ENCODE measurements at places on chromosomes 1 and 21.

DNA sequence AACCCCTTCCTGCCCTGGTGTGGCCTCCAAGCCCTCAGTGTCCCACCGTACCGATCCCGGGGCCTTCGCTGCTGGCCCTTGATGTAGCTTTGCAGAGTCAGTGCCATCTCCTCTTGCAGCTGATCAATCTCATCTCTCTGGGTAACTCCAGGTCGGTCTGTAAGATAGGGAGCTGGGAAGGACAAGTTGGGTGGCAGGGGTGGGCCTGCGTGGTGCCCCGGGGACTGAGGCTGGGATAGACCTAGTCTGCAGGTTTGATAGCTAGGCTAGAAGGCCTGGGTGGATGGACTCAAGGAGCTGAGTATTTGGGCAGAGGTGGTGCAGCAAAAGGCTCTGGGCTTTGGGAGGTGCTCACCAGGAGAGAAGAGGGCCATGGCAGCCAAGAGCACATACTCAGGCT lies 4.9 kb downstream of the TOMM40L start:
- DNase-seq = no peak

DNA sequence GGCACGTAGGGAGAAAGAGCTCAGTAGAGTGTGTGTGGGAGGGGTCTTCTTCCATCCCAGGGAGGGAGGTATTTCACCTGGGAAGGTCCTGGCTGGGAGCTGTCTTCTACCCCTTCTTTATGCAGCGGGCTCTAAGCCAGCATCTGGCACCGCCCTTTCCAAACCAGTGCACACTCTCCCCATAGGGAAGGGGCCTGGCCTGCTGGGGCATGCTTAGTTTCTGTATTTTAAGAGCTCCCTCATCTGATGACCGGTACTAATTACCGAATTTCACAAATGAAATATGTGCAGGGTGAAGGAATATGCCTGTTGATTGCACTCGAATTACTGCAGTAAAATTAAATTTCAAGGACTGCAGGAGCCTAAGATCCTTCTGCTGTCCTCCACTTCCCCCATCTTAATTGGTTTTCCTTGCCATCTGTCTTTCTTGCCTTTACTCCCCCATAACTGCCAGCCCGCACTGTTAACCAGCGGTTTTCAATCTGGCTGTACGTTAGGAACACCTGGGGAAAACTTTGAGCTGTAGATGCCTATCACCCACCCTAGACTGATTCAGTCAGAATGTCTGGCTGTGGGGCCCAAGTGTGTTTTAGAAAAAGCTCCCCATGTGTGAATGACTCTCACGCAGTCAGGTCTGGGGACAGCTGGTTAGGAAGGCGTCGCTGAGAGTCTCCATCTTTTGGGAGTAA lies 20.1 kb downstream of the GALNT2 start:
- no peak for DNase-seq

DNA sequence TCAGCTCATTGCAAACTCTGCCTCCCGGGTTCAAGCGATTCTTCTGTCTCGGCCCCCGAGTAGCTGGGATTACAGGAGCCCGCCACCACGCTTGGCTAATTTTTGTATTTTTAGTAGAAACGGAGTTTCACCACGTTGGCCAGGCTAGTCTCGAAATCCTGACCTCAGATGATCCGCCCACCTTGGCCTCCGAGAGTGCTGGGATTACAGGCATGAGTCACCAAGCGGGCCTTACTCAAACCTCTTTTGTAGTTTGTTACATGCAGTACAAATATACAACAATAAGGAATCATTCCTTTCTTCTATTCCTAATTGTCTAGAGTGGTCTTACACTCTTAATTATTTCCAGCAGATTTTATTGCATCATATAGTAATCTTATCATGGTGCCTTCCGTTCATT lies 16.6 kb downstream of the SPATA17 start:
- DNase-seq = no peak

GRCh38 chr1:177077006-177077405 lies 87.5 kb downstream of the ASTN1 start:
- DNase-seq = no peak

- DNase-seq = no peak
These were observed 93.9 kb upstream of the TARDBP start for GRCh38 chr1:10918531-10918930.

DNA sequence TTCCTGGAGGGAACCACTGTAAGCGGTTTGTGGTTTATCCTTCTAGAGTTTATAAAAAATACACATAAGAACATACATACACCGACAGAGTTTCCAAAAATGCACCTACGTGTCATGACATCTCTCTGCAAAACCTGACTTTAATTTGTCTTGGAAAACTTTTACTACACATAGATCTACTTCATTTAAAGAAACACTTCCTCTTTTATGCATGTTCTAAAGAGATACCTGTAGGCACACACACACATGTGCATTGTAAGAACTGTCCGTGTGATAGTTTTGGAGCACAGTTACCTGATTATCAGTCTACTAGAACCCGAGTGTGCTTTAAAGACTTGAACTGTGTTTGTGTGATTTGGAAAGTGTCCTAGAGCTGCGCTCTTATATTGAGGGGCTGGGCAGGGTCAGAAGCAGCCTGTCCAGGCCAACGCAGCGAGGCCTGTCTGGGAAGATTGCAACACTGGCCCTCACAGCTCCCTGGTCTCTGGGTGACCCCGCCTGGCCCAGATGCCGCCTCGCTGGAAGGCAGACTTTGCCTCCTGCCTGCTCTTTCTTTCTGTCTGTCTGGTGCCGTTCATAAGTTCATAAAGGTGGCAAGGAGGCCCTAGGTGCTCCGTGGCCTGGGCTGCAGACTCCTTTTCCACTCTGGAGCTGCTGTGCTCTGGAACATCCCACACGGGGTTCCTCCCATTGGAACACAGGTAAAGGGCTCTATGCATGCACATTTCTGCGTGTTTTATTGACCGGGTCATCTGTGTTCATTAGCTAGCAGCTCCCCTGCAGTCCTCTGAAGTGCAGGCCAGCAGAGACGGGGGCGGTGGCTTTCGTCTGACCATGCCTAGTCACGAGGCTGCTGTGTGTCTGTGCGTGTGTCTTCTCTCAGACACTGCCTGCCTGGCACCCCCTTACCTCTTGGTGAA lies 46.3 kb downstream of the AGPAT3 start:
- no peak for DNase-seq

- DNase-seq = no peak
These were observed 603.2 kb downstream of the SMYD3 start for GRCh38 chr1:245903851-245904250.

DNA sequence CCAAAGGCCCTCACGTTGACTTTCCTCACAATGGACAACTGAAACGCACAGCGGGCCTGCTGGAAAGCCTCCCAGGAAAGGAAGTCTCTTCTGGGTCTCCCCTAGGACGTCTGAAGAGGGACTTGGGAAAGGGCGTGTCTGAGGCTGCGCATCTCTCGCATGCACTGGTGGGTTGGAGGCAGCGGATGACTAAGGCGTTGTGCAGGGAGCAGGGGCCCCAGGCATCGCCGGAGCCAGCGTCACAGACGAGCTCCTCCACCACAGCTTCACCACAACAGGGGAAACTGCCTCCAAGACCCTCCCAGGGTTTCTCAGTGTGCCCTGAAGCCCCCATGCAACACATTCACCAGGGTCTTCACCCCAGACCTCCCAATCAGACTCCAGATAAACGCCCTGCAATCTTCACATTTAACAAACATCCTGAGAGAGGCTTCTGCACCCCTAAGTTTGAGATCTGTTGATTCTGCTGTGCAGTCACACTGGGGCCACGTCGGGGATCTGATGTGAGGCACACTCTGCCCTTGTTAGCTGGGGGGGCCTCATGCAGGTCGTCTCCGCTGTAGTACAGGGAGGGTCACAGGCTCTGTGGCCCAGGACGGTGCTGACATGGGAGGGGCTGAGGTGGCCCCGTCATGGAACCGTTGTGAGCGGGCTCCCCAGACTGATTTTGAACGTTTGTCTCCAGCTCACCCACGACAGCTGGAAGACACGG lies 7.0 kb upstream of the TFF1 start:
- no peak for DNase-seq

DNA sequence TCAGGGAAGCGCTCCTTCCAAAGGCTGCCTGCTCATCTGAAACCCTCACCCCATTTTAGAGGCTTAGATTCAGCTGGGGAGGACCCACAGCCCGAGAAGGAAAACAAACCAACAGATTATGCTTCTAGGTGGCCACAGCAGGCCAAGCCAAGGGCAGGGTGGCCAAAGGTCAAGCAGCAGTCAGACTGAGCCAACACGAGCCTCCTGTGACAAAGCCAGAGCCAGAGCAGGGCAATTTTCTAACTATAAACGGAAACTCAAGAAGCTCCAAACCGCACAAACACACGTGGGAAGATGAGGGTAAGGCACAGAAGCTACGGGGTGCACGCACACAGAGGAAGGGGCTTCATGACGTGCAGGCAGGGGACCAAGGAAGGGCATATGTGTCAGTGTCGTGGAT lies 64.1 kb downstream of the PLEKHA6 start:
- no peak for DNase-seq

GRCh38 chr21:15947677-15948076 lies 217.9 kb downstream of the USP25 start:
- DNase-seq = no peak

GRCh38 chr1:105373681-105374080 lies 1624.0 kb downstream of the AMY1C start:
- no peak for DNase-seq

- DNase-seq = no peak
These were observed 12.2 kb downstream of the METTL13 start for GRCh38 chr1:171793636-171794035.

DNA sequence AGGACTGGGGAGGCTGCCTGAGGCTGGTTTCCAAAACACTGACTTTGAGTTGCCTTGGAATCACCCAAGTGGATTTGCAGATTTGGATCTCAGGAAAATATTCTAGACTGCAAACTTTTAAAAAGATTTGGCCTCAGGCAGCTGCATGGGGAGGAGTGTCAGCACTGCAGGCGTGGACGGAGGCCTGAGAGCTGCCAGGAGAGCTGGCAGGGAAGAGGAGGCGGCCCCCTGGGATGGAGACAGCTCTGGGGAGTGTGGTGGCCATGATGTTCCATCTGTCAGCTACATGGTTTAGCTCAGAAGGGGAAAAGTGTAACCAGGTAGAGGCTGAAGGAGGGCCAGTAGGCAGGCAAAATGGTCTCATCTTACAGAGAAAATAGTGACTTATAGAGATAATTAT lies 72.1 kb downstream of the VPS26C start:
- no peak for DNase-seq

- no peak for DNase-seq
These were observed 5.7 kb upstream of the TENT5B start for GRCh38 chr1:27018316-27018715.

- DNase-seq = no peak
These were observed 79.8 kb upstream of the HAO2 start for GRCh38 chr1:119288751-119289150.

DNA sequence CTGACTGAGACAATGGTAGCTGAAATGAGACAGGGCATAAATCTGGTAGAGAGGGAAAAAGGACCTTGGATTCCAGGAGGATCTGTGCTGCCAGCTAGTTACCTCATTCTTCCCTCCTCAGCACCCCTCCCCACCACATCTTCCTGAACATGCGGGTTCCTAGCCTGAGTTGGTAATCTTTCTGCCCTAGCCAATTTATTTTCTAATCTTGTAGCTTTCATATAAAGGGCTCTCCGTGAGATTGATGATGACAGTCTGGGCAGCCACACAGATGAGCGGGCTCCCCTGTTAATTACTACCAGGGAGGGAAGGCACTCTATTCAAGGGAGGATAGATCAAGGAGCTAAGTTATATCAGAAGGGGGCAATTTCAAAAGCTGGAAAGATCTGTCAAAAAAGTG lies 20.2 kb downstream of the ARHGEF11 start:
- DNase-seq = no peak

- no peak for DNase-seq
These were observed 599 bp upstream of the TMEM240 start for GRCh38 chr1:1540818-1541628.

GRCh38 chr1:201999625-202000238 lies 10.7 kb upstream of the ELF3 start:
- no peak for DNase-seq

GRCh38 chr1:48013270-48013669 lies 16.1 kb upstream of the TRABD2B start:
- DNase-seq = no peak

- DNase-seq = no peak
These were observed 1.6 kb downstream of the DRAXIN start for GRCh38 chr1:11693024-11693590.

GRCh38 chr1:38092256-38092655 lies 45.7 kb upstream of the POU3F1 start:
- no peak for DNase-seq

DNA sequence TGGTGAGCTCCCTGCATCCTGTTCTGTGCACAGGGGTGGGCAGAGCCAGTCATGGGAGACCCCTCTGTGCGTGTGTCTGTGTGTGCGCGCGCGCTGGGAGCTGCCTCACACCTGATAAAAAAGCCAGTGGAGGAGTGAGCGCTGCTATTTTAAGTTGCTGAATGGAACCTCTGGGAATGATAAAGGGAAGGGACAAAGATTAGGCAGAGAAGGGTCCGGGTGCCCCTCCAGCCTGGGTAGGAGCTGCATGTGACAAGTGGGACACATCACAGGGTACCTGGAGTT lies 847 bp downstream of the ADORA1 start:
- DNase-seq = no peak

GRCh38 chr1:163038928-163039706 lies 30.0 kb upstream of the RGS4 start:
- DNase-seq = no peak

GRCh38 chr1:151364996-151365395 lies 7.5 kb downstream of the SELENBP1 start:
- DNase-seq = no peak

DNA sequence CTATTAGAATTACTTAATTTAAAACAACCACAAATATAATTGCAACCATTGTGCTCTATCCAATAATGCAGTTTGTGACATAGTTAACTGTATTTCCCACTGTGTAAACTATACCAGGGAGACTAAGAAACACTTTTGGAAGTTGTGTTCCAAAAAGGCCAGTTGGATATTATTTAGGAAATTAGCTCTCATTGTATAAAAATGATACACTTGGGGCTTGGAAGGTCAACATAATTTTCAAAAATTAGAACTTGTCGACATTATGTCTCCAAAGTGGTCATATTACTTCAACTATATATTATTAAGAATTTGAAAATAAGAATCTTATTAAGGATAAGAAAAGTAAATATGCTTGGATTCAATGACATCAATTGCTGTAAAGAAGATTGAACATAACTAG lies 876.6 kb downstream of the MRPL39 start:
- DNase-seq = no peak

GRCh38 chr1:41981796-41982195 lies 63.1 kb upstream of the HIVEP3 start:
- no peak for DNase-seq

- DNase-seq = no peak
These were observed 20.6 kb upstream of the KCNJ15 start for GRCh38 chr21:38236232-38236631.

- DNase-seq = no peak
These were observed 48.3 kb downstream of the ZBTB18 start for GRCh38 chr1:244099258-244099930.

- no peak for DNase-seq
These were observed 205.0 kb upstream of the NFIA start for GRCh38 chr1:60877376-60877775.

GRCh38 chr1:116571215-116571919 lies 541 bp upstream of the CD58 start:
- no peak for DNase-seq

GRCh38 chr21:36661511-36662309 lies 37.2 kb upstream of the SIM2 start:
- DNase-seq = no peak

All from skin of body (tissue), 3 donors.